ENCODE measurements at places on chromosomes 16 and 17.
A peak's percentile ranks its signal among the peaks of the same experiment; 100 is the strongest.

GRCh38 chr16:85677383-85677967 is 11.3 kb downstream of the GINS2 start:
- no peak for DNase-seq

DNA sequence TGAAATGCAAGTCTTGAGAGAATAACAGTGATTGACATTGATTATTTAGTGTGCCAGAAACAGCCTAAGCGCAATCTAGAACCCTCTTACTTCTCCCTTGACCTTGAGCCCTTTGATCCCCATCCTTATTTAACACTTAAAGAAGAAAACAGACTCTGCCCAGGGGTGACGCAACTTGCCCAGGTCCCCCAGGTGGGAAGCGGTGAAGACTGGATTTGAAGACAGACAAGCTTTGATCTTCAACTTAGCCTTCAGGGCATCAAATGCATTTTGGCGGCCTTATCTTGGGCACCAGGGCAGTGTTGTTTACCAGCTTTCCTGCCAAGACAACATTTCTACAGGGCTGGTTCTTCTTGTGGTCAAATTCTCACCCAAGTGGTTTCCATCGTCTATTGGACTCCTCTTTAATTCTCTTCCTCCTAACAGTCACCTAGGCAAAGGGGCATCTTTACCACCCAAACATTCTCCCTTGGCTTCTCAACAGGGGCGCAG is 8.9 kb upstream of the CIITA start:
- no peak for DNase-seq

- DNase-seq: peak; percentile 67
These were observed 83.6 kb downstream of the RGS9 start for GRCh38 chr17:65220732-65221131.

GRCh38 chr17:48322060-48322459 is 108.0 kb downstream of the SKAP1 start:
- no peak for DNase-seq

- DNase-seq: no peak
These were observed 349.6 kb downstream of the HAPSTR1 start for GRCh38 chr16:9441012-9441411.

DNA sequence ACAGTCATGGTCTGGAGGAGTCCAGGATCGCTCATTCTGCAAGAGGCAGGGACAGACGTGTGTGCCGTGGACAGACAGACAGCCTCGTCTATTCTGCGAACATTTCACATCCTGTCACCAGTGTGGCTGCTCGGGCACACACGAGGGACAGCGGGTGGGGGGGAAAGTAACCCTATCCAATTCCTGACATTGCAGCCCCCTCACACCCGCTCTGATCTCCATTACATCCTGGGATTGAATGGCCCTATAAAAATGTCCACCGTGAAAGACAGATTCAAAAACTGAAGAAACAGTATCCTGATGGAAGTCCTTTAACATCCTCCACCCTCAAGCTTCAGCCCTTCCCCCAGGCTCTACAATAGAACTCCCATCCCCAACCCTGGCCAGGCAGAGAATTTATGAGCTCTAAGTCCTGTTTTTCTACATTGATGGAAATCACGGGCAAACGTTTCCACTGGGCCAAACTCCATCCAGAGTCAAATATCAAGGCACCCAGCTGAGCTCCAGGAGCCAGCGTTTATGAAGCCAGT is 39.4 kb downstream of the HS3ST3A1 start:
- peak; percentile 93 for DNase-seq

GRCh38 chr16:57070424-57070823 is 22.0 kb upstream of the CPNE2 start:
- no peak for DNase-seq

GRCh38 chr16:51095084-51095881 is 55.8 kb downstream of the SALL1 start:
- no peak for DNase-seq

GRCh38 chr17:38341035-38341721 is 2.6 kb downstream of the GPR179 start:
- DNase-seq: peak; percentile 20

- no peak for DNase-seq
These were observed 21.2 kb downstream of the SREBF1 start for GRCh38 chr17:17815436-17816200.

DNA sequence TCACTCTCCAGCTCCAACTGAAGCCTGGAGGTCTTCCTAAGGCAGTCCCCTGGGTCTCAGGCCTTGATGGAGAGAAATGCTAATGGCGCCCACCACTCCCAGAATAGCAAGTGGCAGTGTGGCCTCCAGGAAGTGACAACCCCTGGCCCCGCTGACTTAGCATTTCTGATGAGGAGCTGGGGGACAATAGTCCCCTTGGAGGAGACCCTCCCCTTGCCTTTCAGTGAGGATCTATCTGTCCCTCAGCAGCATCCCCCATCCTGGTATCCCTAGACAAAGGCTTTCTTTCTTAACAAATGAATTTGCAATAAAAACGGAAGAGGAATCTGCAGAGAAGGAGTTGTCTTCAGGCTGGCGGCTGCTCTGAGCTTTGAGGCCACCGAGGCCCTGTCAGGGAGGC is 68.8 kb downstream of the LITAF start:
- DNase-seq: no peak

- DNase-seq: no peak
These were observed 382.3 kb downstream of the SLC39A11 start for GRCh38 chr17:72710202-72710601.

DNA sequence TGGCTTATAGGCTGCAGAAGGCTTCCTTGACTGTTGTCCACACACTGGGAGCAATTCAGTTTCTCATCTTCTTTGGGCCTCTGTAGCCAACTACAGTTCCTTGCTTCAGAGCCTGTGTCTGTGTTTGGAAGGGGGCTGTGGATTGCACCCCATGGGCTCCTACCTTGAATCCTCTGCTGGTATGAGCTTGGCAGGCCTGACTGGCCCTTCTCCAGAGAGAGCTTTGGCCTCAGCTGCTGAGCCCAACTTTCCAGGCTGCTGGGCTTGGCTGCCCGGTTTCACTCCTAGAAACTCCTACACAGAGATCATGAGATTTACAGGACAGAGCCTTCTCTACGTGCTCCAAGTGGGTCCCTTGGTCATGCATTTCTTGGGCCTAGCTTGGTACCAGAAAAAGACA is 354.4 kb downstream of the SNX29 start:
- DNase-seq: no peak

- no peak for DNase-seq
These were observed 18.9 kb downstream of the PSME3IP1 start for GRCh38 chr16:57166951-57167350.

- no peak for DNase-seq
These were observed 42.4 kb upstream of the MTMR4 start for GRCh38 chr17:58556833-58557250.

- no peak for DNase-seq
These were observed 1.2 kb downstream of the HAS3 start for GRCh38 chr16:69106491-69107315.

DNA sequence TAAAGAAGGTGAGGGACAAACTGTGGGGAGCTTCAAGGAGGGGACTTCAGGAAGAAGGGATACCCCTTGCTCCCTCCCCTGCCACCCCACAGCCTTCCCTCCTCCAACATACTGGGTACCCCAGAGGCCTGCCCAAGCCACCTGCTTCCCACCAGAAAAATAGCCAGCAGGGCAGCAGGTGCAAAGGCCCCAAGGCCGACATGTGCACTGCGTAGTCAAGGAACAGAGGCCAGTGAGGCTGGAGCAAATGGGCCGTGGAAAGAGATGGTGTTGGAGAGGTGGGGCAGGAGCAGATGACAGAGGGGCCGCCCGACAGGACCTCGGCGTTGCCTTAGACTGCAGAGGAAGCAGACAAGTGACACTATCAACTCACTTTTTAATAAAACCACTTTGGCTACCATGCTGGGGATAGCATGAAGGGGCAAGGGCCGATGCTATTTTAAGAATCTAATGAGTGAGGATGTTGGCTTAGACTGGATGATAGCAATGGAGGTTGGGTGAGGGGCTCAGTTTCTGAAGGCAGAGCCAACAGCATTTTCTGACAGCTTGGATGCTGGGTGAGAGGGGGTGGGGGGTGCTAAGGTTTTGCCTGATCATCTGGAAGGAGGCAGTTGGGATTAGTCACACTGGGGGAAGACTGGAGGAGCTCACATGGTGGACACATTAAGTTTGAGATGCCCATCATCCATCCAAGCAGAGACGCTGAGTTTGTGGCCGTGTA is 72.8 kb upstream of the TOB1 start:
- no peak for DNase-seq

GRCh38 chr17:59491353-59492090 is 73.9 kb upstream of the DHX40 start:
- peak; percentile 19 for DNase-seq

GRCh38 chr16:64459402-64459801 is 662.5 kb downstream of the CDH11 start:
- DNase-seq: no peak

GRCh38 chr16:82008957-82009592 is 2.2 kb downstream of the SDR42E1 start:
- DNase-seq: no peak

- DNase-seq: no peak
These were observed 22.7 kb downstream of the RPH3AL start for GRCh38 chr17:329784-330420.

DNA sequence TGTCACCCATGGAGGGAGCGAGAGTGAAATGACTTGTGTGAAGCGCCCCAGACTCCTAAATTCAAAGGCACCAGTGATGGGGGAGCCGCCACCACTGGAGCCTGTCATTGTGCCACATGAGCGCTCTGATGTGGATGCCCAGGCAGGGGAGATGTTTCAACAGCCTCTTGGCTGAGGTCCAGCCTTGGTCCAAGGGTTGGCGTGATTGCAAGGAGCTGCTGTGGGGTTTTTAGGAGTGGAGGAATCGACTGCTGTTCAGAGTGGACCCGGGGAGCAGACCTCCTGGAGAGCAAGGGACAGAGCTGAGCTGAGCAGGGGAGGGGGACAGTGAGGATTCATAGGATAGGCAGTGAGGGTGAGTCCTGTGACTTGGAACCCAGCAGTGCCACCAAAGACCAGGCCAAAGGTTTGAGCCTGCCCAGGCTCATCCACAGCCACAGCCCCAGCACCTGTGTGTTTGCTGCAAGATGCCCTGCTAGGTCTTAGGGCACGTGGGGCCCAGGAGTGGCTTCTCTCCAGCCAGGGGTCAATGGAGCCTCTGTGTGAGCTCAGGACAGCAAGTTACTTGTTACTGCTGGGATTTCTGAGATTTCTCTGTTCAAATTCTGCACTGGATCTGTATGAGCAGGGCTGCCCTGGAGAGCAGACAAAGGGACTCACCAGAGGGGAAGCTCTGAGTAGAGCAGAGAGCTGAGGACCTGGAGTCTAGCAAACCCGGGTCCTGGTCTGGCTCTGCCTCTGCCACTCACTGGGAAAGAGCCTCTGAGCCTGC is 20.3 kb downstream of the RHBDL3 start:
- no peak for DNase-seq

DNA sequence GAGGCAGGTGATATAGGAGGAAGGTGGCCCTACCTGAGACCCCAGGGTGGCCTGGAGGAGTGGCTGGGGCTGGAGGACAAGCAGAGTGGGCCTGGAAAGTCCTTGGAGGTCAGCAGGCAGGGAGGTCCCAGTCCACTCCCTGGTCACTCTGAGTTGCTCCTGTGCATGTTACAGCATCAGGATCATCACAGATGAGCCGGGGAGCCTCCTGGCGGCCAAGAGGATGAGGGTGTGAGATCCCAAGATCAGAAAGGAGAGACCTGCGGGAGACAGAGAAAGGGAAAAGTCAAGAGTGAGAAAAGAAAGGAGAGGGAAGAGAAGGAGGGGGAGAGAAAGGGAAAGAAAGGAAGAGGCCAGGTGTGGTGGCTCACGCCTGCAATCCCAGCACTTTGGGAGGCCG is 71.7 kb downstream of the MRM1 start:
- DNase-seq: no peak

- DNase-seq: no peak
These were observed 33.7 kb downstream of the IQCK start for GRCh38 chr16:19751478-19752385.

GRCh38 chr16:48433116-48433849 is 48.1 kb upstream of the SIAH1 start:
- no peak for DNase-seq

GRCh38 chr16:63323722-63324705 is 1287.8 kb upstream of the CDH8 start:
- no peak for DNase-seq

- peak; percentile 66 for DNase-seq
These were observed 12.1 kb upstream of the CCL8 start for GRCh38 chr17:34307110-34307509.

DNA sequence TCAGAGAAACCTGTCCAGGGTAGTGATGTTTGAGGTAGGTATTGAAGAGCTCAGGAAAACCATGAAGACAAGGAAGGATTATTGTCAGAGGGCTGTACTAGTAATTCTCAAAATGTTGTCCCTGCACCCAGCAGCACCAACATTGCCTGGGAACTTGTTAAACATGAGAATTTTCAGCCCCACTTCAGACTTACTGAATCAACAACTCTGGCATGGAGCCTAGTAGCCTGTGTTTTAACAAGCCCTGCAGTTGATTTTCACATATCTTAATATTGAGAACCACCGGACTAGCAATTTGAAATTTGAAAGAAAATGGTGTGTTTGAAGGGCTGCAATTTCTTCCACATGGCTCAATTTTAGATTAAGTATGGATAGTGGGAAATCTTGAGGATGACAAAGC is 2.8 kb upstream of the KIF2B start:
- no peak for DNase-seq

DNA sequence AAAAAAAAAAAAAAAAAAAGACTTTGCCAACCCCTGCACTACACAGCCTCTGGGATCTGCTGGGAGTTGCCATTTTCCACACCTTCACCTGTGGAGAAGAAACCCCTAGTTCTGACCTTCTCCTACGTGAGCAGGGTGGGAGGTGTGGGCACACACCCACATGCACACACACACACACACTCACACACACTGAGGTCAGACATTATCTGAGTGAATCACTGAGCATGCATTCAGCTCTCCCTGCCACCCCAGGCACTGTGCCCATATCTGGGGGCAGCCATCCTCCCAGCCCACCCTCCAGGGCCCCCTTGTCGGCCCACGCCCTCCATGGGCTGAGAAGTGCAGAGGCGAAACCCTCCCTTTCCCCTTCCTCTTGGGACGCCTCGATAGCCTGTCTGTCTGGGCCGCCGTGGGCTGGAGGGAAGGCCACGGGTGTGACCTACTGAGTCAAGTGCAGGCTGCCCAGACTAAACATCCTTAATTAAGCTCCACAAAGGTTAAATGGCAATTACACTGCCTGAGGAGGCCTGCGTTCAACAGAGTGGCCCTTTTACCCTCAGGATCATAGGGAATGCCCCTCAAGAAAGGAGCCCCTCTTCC is 143.8 kb downstream of the C16orf95 start:
- no peak for DNase-seq

DNA sequence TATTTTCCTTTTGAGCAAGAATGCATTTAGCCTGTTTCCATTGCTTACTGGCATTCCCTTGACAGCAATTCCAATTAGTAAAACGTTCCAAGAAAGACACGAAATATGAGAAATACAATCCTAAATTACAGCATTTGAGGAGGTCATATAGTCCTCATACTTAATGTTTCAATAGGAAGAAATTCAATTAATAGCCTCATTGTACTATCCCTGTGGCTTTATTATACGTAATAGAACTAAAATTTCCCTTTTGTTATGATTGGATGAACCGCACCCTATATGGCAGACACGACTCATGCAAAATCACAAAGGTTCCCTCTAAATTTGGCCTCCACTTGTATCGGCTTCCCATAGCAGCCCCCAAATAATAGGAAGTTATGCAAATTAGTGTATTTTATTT is 291.7 kb downstream of the CEP112 start:
- no peak for DNase-seq

GRCh38 chr16:68707340-68708152 is 29.5 kb upstream of the CDH1 start:
- DNase-seq: peak; percentile 73

Measured in EL (cell line).